ENCODE measurements at places on chromosomes 13 and 19. TPM values are rescaled to one million over a fixed set of nuclear protein-coding genes. Genes with fewer than 3 reads are reported as not detected.
A peak's percentile ranks its signal among the peaks of the same experiment; 100 is the strongest.

The PPAN gene
- total RNA-seq = 66.2 TPM

The BST2 gene
- 37.4 TPM for total RNA-seq

The CYP4F11 gene
- total RNA-seq = 4.3 TPM

The GPR183 gene
- 6.9 TPM for total RNA-seq

DNA sequence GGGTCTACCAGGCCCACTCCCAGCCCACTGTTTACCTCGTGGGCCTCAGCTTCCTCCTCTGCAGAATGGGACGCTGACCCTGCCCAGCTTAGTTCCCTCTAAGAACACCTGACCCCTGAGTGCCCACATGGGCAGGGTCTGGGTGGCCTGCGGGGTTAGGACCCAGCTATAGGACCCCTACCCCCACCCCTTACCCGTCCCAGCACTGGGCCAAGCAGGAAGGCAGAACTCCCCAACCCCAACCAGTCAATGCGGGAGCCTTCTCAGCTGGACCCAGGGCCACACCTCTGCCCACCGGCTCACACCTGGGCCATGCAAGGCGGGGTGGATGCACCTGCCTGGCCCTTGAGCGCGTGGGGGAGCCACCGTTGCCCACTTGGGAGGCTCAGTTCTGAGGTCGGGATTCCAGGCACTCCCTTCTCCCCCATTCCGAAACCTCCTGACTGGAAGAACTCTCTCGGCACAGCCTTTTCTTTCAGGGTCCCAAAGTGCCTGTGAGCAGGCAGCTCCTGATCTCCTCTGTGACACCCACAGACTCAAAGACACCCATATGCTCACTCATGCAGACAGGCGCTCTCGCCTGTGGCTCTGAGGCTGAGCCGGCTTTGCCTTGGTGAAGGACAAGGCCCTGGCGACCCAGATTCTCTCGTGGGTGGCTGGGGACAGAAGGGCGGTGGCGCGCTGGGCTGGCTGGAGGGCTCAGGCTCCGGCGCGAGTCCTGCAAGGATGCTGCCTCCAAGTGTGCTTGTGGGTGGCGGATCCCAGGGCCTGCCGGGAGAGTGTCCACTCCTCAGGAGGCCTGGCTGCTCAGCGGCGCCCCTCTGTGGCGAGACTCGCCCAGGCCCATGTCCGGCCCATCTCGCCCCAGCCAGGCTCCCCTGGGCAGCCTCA, 27.9 kb upstream of the PARP4 start:
- peak; percentile 79 for DNase-seq

DNA sequence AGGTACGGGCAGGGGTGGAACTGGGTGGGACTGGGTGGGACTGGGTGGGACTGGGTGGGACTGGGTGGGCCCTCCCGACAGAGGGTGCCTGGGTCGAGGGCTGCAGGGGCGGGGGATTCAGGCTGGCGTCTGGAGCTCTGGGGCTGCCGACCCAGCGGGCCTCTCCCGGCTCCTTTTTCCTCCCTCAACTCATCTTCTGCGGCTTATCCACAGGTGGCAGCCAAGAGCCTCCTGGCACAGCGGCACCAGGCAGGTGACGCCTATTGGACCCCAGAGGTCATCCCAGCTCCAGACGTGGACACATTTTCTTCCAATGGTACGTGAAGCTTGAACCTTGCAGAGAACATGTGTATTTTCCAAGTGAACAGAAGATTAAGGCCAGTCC, 533 bp downstream of the ZNF544 start:
- DNase-seq = peak; percentile 34

DNA sequence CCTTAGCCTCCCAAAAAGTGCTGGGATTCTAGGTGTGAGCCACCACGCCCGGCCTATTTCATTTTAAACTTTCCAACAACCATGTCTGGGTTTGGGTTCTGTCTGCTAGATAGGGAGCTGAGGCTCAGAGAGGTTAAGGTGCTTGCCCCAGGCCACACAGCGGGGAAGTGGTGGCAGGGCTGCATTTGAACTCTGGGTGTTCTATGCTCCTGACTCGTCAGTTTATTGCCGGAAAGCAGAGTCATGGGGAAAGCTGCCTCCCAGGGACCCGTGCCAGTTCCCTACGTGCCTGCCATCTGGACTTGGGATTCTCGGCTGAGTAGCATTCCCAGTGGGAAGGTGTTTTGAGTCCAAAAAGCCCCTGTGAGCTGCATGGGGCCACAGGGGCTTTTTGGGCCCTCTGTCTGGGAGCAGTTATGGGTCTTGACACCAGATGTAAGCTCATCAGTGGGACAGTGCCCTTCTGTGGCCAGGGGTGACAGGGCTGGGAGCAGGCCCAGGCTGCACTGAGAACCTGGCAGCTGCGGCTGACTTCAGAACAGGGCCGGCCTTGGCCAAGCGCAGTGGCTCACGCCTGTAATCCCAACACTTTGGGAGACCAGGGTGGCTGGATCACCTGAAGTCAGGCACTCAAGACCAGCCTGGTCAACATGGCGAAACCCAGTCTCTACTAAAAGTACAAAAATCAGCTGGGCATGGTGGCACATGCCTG, 10.9 kb downstream of the RFX1 start:
- DNase-seq = peak; percentile 39

- no peak for DNase-seq
Observed at GRCh38 chr13:50700664-50701305, 142.7 kb downstream of the DLEU7 start.

- no peak for DNase-seq
Observed at GRCh38 chr19:57075801-57076492, 43.8 kb upstream of the USP29 start.

- DNase-seq = no peak
Observed at GRCh38 chr19:19445911-19446361, 40.5 kb downstream of the GATAD2A start.

- no peak for DNase-seq
Observed at GRCh38 chr19:16268676-16269319, 55.8 kb upstream of the KLF2 start.

DNA sequence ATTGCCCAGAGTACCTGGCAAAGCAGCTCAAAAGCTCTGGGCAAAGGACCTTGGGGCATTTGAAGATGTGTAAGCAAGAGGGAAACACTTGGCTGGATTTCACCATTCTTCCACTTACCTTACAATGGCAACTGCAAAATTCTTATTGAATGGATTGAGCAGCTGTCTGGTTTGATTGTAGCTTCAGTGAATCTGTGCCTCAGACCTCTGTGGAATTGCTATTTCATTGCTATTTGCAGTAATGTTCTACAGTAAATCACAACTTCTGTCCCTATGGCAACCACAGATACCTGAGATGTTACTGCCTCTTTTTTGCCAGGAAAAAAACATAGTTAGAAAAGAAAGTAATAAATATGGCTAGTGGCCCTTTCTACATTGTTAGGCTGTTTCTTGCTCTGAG, 519.5 kb downstream of the SUCLA2 start:
- DNase-seq = no peak

- peak; percentile 72 for DNase-seq
Observed at GRCh38 chr19:1063030-1063908, 3.7 kb upstream of the ARHGAP45 start.

Data from testis (tissue), 5 donors.